ENCODE measurements at places on chromosomes 6 and 20. TPM values are rescaled to one million over a fixed set of nuclear protein-coding genes. Genes with fewer than 3 reads are reported as not detected.
A peak's percentile ranks its signal among the peaks of the same experiment; 100 is the strongest.

GRCh38 chr20:33553516-33553915, 63.6 kb downstream of the CBFA2T2 start:
- DNase-seq = no peak

PABPC1L gene
- 7.9 TPM for total RNA-seq

CPNE5 gene
- total RNA-seq = 0.18 TPM

DNA sequence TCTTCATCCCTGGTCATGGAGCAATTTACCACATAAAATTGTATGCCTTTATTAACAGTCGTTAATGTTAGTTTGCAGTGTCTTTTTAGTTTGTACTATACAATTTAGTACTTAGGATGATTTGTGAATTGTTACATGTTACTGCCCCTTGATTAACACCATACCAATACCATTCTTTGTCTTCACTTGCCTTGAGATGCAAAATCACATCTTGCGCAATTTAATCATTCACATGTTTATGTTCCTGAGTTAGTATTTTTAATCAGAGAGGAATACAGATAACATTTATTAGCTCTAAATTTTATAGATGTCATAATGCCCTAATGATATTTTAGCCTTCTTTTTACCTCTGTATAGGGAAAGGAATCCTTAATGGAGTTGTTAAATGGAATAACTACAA, 114.1 kb downstream of the SCAF8 start:
- no peak for DNase-seq

SIRPB2 gene
- not detected for total RNA-seq

DNA sequence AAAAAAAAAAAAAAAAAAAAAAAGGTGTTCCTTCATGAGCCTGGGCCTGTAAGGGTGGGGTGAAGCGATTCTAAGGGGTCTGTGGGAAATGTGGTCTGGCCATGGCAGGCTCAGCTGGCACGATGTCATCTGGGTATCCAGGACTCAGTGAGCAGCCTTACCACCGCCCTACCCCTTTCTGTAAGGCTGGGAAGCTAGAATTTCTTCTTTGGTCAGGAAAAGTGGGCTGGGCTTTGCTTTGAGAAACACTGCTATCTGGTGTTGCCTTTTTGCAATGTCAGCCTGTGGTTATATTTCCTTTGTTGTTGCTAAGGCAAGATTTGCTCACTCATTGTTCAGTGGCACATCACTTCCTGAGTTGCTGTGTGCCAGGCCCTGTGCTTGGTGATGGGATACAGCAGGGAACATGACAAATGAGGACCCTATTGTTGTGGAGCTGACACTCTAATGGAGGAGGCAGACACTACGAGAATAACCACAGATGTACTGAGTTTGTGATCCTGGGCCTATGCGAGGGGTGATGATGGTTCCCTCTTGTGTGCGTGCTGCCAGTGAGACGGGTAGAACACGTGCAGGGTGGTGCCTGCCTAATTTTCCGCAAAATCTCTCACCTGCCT, 45.9 kb upstream of the ZNFX1 start:
- DNase-seq = peak; percentile 86

DNA sequence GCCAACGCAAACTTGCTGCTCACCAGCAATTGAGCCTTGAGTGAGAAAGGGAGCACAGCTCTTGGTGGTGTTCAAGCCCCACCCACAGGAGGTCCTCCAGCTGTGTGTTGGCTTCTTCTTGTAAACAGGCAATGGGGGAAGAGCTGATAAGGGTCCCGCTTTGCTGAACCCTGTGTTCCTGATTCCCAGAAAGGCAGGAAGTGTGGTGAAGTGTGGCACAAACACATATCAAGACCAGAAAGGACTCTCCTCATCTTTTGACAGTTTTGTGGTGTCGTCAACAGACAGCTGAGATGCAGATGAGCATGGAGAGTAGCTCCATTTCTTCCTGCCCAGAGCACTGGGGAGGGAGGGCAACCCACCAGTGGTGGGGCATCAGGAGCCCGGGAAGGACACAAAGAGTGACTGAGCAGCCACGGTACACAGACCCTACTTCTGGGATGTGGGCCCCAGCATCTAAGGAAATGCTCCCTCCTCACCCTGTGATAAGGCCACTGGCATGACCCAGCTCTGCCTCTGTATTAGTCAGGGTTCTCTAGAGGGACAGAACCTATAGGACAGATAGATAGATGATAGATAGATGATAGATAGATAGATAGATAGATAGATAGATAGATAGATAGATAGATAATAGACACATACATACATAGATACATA, 188.9 kb upstream of the TAB2 start:
- no peak for DNase-seq

DNA sequence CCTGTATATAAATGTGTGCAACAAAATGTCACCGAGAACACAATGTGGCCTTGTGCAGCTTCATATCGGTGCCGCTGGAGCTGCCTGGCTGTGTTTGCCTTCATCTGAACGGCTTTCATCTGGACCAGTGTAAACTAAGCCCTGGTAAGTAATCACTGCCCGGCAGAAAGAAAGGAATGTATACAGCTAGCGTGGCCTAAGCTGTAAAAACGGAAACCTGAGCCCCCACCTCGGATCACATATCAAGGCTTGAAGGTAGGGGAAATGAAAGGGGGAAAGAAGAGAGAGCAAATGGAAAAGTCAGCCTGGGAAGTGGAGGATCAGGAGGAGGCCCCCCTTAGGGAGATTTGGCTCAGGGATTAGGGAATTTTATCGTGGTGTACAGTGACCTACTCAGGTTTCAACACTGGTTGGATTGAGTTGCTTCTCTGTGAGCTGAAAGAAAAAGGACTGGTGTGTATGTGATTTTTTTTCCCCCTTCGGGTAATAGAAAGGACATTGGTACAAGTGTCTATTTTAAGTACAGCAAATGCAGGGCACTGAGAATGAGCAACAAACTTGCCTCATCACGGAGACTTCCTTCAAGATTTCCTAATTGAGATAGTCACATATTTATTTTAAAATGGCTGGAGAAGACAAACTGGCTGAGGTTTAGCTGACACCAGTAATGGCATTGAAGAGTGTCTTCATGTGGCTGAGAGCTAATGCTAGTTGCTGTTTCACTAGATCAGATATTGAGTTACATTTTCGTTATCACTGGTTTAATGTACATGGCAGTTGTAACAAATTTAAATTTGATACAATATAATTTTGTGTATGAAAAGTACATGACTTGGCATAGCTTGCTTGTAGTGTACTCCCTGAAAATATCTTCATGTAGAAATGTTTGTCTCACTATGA, 3.5 kb downstream of the SOBP start:
- peak; percentile 61 for DNase-seq

ALDH5A1 gene
- total RNA-seq = 1.6 TPM

FYN gene
- 137 TPM for total RNA-seq

DNA sequence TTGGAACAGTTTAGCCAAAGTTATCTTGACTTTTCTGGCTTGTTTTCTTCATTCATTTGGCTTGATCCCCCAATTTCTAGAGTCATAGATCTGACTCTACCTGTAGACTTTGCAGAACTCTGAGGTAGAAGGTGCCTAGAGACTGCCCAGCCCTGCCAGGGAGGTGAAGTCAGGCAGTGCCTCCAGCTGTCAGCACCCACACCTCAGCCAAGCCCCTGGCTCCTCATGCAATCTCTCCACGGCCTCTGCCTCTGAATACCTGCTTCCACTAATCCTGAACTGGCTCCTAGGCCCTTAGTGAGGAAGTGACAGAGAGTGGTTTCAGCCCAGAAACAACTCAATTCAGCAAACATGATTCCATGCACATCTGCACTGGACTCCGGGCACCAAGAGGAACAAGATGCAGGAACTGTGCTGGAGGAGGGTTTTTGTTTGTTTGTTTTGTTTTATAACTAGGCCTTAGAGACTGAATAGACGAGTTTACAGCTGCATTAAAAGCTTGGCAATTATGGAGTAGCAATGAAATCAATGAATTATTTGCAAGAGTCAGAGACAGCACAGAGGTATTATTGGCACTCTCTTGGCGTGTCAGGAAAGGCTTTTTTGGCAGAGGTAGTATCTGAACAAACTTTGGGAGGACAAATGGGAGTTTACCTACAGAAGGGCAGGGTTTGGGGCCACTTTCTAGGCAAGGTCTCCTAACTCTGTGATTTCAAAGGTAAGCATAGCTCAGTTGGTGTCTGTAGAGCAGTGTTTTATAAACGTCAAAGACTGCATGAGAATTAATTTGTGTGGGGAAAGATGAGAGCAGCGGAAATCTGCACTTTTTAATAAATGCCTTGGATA, 25.2 kb downstream of the TGM3 start:
- DNase-seq = no peak

DNA sequence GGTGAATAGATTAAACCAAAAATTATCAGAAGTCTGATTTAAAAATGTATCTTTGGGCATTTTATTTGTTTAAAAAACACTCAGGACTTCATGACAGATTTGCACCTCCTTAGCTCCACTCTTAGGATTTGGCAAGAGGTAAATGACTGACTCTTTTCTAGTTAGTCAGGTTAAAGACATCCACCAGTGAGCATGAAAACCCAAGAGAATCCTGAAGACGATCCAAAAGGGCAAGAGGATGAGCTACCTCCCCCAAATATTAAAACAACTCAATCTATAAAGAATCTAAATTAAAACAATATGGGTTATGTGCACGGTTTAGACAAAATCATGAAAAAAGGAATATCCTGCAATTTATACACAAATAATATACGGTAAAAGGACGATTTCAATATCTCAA, 89.4 kb upstream of the OPRM1 start:
- no peak for DNase-seq

PNLDC1 gene
- not detected for total RNA-seq

DNA sequence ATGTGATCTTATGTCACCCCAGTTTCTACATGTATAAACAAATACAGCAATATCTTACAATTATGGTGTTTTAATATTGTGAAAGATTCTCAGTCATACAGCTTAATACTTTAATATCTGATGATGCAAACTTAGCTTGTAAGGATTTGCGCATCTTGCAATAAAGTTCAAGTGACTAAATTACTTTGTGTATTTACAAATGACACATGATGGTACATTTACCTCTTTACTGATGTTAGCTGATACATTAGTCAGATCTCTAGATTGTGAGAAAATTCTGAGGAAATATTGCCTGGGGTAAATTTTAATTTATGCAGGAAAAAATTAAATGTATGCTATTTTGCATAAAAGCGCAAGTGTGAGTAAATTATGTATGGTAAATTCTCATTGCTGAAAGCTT, 418.8 kb upstream of the MMS22L start:
- no peak for DNase-seq

GRCh38 chr20:32909896-32910571, 51.3 kb downstream of the EFCAB8 start:
- no peak for DNase-seq

SEL1L2 gene
- total RNA-seq = not detected

FABP7 gene
- total RNA-seq = not detected

- peak; percentile 91 for DNase-seq
Observed at GRCh38 chr6:144104898-144105487, 9.6 kb upstream of the SF3B5 start.

DNA sequence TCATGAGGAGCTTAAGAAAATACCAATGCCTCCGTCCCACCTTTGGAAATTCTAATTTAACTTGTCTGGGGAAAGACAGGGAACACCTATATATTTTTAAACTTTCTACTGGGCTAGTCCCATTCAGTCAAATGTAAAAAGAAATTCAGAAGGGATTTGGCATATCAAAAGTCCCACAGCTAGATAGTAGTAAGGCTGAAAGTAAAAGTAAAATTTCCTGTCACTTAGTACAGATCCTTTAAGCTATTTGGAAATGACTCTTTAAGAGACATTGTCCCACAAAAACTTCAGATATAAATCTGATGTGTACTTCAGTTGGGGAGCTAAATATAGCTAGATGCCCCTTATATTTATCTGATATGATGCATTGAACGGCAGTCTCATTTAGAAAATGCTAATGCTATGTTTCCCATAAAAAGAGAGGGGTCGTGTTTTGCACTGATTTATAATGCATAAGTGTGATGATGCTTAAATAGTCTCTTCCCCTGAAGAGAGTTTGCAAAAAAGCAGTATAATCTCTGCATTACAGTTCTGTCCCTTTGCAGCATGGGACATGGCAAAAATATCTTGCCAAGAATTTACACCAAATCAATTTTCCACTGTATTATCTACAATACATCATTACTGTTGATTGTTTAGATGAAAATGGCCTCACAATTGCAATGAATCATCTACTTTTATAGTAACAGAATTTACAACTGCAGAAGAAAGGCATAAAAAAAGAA, 860.8 kb upstream of the MAP3K7 start:
- no peak for DNase-seq

GRCh38 chr20:2918096-2919049, 45.1 kb downstream of the PTPRA start:
- no peak for DNase-seq

DNA sequence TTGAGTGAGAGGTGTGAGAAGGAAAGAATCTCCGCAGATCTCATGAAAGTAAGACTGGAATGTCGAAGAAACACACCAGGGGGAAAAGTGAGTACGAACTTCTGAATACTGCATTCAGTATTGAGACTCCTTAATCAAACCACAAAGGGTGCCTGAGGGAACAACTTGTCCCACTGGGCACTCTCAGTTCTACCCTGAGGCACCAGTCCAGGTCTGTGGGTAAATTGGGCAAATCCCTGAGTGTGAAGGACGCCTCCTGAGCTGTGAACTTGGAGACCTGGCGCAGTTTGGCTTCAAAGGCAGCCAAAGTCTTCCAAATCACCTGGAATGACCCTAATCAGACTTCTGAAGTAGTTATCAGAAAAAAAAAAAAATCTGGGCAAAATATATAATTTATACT, 329.7 kb downstream of the BTBD9 start:
- no peak for DNase-seq

DNA sequence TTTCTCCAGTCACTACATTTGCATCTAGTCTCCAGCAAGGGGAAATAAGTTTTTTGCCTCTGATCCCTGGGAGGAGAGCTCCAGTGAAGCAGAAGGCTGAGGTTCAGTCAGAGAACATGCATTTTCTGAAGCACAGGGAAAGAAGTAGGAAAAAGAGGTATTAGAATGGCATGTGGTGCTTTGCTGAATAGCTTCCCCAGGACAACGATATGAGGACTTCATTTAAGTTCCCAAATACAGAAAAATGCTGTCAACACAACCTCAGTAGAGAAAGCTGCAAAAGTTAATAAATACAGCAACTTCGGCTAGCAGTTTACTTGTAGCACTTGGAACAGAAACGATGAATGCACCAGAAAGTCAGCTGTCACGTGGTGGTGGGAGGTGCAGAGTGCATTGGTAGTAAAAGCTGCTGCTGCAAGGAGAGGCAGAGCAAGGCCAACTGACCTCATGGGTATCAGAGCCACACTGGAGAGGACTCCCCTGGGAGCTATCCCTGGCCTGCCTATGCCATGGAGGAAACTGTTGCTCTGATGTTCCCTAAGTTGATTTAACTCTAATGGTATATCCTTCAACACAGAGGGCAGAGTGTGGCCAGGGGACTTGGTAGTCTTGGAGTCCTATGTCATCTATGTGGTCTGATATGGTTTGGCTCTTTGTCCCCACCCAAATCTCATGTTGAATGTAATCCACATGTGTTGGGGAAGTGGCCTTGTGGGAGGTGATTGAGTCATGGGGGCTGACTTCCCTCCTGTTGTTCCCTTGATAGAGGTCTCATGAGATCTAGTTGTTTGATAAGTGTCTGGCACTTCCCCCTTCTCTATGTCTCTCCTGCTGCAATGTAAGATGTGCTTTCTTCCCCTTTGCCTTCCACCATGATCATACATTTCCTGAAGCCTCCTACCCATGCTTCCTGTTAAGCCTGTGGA, 85.9 kb downstream of the ADTRP start:
- DNase-seq = peak; percentile 28

- DNase-seq = no peak
Observed at GRCh38 chr6:131014080-131014776, 48.8 kb downstream of the EPB41L2 start.

All from fibroblast of the aortic adventitia (primary cell).